ENCODE measurements at places on chromosomes 1 and 21.

DNA sequence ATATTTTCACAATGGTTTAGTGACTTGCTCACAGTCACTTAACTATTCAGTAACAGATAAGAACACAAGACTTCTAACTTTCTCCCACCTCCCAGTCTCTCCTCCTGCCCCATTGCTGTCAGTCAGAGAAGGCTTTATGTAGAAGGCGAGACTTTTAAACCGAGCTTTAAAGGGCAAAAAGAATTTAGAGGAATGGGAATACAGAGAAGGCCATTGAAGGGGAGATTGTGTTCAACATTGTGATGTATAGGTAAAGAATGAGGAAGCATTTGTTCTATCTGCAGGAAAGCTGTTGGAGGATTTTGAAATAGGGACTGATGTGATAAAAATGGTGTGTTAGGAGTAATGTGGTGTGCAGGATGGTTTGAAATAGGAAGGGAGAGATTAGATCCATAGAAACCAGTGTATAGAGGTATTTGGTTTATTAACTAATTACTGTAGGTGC is 7.3 kb downstream of the POU2F1 start:
- no peak for DNase-seq

GRCh38 chr1:11070876-11071275 is 11.1 kb upstream of the SRM start:
- no peak for DNase-seq

DNA sequence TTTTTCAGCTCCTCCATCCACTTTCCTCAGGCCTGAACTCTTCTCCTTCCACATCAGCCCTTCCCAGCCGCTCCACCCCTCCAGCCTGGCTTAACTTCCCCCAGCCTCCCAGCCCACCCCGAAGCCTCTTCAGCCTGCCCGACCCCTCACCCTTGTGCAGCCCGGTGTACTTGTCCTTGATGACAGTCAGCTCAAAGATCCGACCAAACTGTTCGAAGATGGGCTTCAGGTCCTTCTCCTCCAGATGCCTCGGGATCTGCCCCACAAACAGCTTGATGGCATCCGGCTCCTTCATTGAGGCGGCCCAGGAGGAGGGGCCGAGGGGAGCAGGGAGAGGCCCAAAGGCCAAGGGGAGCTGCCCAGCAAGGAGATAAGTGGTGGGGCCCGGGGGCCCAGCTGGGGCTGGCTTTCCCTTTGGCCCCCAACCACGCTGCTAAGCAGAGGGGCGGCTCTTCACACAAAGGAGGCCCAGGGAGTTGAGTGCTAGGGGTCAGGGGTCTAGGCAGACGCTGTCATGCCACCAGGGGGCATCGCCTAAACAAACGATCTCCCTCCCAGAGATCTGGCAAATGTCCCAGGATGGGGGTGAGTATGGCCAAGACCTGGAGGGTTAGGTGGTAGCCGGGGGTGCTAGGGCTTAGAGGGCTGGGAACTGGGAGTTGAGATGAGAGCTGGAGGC is 738 bp downstream of the CELF3 start:
- DNase-seq: no peak

DNA sequence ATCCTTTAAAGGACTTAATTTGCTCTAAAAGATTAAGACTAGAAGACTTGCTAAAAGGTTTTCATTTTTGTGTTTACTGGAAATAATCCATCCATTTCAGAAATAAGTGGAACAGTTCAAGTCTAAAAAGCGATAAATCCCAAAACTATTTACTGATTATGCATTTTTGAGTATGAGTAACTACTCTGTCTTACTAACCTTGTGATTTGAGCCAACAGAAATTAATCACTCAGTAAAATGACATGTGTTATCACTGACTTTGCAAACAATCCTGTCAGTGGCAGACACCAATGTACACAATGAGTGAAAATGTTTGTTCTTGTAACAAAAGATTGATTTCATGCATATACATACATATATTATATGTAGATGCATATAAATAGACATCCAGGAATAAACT is 218.0 kb downstream of the DENND1B start:
- DNase-seq: peak; percentile 52

GRCh38 chr21:21396424-21396823 is 398.2 kb downstream of the NCAM2 start:
- no peak for DNase-seq

GRCh38 chr1:229860926-229861325 is 206.1 kb upstream of the GALNT2 start:
- DNase-seq: no peak

DNA sequence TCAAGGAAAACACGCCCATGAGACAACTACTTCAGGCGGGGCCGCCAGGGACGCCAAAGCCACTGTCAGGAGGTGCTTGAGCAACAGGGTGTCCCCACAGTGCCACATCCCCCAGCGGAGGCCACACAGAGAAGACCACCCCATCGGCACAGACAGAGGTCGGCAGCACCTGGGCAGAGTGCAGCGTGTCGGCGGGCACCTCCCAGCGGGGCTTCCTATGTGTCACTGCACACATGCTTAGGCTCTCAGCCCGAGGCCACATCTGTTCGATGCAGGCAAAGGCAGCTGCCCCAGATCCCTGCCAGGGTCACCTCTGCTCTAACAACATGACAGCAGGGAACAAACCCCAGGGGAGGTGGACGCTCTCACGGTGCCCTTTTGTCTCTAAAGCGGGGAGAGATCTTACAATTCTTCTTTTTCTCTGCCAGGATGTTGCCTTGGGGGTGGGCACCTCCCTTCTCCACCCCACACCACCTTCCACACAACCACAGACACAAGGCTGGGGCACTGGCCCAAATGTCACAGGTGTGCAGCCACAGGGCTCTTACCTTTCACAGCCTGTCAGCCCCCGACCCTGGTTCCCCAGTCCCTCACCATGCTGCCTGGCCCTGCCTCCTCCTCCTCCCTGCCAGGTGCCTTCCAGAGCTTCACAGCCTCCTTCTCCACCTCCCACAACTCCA is 4.2 kb downstream of the KRTAP10-8 start:
- no peak for DNase-seq

DNA sequence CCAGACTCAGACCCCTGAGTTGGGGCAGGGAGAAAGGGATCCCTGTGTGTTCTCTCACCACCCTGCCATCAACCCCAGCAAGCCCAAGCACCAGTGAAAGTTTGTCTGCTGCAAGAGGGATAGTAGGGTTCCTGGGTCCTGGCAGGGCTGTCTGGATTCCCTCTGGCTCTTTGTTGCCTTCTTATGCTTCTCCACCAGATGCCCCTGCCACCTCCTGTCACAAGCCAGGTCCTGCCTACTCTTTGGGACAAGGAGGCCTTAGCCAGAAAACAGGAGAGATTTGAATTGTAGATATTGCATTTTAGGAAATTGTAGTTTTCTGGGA is 21.7 kb downstream of the UBE2T start:
- no peak for DNase-seq

DNA sequence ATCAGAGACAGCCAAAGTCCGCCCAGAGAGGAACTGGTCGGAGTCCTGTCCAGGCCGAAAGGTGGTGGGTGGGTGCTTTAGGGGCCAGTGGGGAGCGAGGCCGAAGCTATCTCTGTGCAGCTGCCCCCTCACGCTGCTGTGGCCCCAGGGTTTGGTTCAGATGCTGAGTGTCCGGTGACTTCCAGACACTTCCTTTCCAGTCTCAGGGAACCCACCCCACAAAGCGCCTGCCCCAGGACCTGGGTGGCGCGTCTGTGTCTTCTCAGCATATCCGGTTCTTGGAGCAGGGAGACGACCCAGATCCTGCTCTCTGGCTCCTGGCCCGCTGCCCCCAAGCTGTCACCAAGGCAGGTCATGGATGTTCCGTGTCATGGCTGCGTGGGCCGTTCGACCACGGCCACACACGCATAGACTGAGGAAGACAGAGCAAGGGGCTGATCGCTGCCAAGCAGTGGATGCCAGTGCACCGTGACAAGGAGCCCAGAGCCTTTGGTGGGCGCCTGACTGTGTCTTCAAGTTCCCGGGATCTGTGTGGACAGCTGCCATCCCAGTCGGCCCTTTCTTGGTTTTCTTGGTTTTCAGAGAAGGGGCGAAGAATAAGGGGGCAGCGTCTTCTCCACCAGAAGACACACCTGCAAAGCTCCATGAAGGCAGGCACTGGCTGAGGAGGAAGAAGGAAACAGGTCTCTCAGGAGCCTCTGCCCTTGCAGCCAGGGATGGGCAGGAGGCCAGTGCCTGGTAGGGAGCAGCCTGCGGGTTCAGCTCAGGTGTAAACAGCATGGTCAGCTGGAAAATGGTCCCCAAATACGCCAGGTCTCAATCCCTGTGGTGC is 22.9 kb upstream of the COL18A1 start:
- DNase-seq: no peak

- no peak for DNase-seq
These were observed 18.0 kb upstream of the PRDM15 start for GRCh38 chr21:41897047-41897669.

- no peak for DNase-seq
These were observed 20.7 kb upstream of the ATP1A1 start for GRCh38 chr1:116352349-116352813.

GRCh38 chr1:32948905-32949304 is 15.7 kb downstream of the RNF19B start:
- no peak for DNase-seq

- no peak for DNase-seq
These were observed 8.8 kb downstream of the RAB7B start for GRCh38 chr1:205994346-205994745.

DNA sequence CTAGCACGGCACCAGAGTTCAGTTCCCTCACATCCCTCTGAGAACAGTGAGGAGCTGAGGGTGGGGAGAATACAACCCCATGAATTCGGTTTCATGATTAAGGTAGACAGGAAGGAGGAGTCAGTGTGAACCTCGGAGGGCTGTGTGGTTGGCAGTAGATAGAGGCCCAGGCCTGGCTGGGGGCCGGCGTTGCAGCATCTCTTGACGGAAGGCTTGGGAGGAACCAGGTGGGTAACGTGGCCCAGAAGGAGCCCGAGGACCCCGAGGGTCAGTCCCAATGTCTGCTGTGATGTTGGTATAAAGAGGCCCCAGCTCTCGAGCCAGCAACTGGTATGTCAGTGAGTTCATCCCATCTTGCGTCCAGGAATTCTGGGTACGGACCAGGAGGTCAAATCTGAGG is 5.5 kb downstream of the PPOX start:
- DNase-seq: no peak

GRCh38 chr1:15732686-15733081 is 3.4 kb upstream of the SLC25A34 start:
- no peak for DNase-seq

- DNase-seq: no peak
These were observed 7.0 kb upstream of the IL6R start for GRCh38 chr1:154398141-154398540.

GRCh38 chr21:42692688-42693087 is 39.3 kb downstream of the PDE9A start:
- no peak for DNase-seq

- peak; percentile 44 for DNase-seq
These were observed 43.3 kb downstream of the SSBP3 start for GRCh38 chr1:54362881-54363340.

DNA sequence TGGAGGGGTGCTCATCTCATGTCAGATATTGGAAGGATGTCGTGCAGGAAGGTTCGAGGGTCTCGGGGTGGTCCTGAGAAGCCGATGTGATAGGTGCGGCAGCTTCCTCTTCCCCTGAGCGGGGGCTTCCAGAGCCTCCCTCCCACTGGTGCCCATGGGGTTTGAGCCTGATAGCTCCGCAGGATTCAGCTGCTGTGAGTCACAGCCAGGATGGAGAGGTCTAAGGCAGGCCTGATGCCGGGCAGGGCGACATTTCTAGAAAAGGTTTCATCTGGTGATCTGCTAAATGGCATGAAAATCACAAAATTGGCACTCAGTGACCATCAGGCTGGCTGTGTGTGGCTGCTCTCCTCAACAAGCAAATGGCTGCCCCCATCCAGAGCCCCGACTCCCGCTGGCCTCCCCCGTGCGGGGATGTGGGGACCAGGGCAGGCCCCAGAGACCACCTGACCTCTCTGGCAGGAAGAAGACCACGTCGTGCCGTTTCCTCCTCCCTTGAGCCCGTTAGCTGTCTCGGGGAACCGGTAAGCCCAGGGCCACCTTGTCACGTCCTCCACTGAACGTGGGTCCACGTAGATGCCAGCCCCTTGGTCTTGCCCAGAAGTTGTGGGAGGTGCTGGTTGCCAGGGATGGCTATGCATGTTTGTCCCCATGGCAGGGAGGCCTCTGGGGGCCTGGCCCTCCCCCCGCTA is 66.1 kb downstream of the SKI start:
- no peak for DNase-seq

DNA sequence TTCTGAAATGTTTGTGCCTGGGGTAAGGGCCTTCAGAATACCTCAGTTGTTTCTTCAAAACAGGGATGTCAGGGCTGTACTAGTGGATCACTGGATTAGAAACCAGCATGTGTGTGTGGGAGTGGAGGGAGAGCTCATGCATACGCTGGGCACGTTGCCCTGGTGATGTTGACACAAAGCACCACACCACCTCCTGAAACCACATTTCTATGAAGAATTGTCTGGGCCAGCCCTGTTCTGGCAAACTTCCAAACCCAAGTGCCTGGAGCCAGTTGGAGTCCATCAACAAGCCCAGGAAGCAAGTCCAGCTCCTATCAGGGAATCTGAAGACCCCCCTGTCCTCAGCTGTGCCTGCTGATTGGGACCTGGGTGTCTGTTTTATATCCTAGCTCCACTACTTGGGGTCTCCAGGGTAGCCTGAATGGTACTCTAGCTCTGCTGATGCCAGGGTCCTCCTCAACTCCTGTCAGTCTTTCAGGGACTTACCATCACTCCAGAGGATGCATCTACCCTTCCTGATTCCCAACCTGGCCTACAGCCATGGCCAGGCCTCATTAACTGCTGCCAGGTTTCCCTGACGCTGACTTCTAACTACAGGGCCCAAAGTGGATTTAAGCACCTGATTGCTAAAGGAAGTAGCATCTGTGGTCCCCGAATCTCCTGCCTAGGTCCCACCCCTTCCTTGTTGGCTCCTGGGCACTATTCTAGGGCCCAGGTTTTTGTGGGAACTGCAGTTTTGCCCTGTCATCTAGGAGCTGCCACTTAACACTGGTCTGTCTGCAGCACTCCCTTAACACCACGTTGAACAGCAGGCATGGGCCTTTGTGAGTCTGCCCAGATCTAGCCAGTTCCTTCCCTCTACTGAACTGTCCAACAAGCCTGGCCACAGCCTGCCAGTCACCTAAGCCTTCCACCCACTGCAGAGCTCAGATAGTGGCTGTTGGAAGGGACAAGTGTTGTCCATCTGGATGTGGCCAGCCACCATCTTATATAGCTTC is 45.5 kb downstream of the LPAR3 start:
- DNase-seq: peak; percentile 95

GRCh38 chr1:197272791-197273190 is 4.7 kb downstream of the CRB1 start:
- DNase-seq: no peak

- DNase-seq: peak; percentile 92
These were observed 68.3 kb downstream of the DHRS3 start for GRCh38 chr1:12549460-12550349.

DNA sequence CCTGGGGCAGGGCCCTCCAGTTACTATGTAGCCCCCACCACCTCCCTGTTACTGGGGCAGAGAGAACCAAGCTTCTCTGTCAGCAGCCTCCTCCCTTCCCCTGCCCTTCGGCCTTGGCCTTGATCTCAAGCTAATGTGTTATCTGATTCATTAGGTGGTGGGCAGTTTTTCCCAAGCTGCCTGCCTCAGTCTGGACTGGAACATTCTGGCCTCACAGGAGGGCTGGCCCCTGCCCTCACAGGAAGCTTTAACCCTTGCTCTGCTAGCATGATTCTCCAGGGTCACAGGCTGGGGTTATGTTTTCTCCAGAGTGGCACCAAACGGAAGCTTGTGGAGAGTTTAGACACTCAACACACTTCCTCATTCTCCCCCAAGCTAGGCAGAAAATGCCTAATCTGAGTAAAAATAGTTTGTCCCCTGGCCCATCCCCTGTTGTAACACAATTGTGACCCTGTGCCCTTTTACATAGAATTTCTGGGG is 37.2 kb upstream of the SLC6A9 start:
- no peak for DNase-seq

- DNase-seq: no peak
These were observed 15.0 kb upstream of the IKBKE start for GRCh38 chr1:206455289-206455665.
